ENCODE measurements at places on chromosomes 3 and 15.
A peak's percentile ranks its signal among the peaks of the same experiment; 100 is the strongest.

GRCh38 chr3:115616461-115616860, 6.8 kb upstream of the GAP43 start:
- no peak for DNase-seq

DNA sequence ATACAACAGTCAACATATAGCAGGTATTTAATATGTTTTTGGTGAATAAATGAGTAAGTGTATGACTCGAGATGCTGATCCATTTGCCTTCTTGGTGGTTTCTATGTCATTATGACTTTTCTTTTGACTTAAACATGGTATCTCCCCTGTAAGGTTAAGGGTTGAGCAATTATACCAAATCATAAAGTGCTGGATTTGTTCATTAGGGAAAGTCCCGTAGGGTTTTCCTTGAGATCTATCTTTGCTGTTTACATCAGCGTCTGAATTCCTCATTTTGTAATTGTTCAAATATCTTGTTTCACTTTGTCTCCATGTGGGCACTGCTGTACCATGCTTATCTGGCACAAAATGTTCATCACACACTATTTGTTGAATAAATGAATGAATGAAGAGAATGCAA, 562.6 kb downstream of the EDEM1 start:
- DNase-seq = no peak

- DNase-seq = no peak
These were observed 15.5 kb upstream of the LYZL4 start for GRCh38 chr3:42425736-42426407.

DNA sequence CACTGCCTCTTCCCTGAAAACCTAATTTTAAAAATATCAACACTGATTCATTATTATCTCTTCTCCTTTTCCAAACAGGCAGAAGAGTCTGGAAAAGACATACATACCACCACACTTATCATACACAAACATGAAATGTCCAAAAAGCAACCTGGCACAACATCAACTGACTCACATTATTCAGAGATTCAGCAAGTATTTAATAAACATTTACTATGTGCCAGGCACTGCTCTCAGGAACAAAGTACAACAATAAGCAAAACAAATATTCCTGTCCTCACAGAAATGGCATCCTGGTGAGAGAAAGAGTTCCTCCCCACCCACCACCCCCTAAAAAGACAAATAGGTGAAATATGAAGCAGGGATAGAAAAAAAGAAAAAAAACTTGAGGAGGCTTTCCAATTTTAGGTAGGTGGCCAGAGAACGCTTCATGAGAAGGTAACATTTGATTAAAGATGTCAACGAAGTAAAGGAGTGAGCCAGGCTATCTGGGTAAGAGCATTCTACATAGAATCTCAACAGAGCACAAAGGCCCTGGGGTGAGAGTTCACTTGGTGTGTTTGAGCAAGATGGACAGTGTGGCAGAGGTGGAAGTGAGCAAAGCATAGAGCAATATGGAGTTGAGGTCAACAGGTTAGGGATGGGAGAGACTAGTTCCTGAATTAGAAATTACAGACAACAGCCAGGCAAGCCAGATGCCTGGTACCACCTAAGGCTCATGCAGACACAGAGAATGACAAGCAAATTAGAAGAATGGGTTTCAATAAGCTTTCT, 141.7 kb downstream of the OSBPL10 start:
- DNase-seq = peak; percentile 45

- no peak for DNase-seq
These were observed 10.2 kb downstream of the EEFSEC start for GRCh38 chr3:128163432-128163831.

- DNase-seq = no peak
These were observed 310.4 kb upstream of the NR2F2 start for GRCh38 chr15:96020133-96020532.

- DNase-seq = peak; percentile 54
These were observed 140.4 kb upstream of the GALNT15 start for GRCh38 chr3:16033889-16034687.

GRCh38 chr3:15977598-15978232, 179.9 kb upstream of the ANKRD28 start:
- DNase-seq = no peak

GRCh38 chr3:166582236-166582635, 745.0 kb upstream of the BCHE start:
- DNase-seq = no peak

- no peak for DNase-seq
These were observed 24.2 kb downstream of the MITF start for GRCh38 chr3:69763458-69763857.

DNA sequence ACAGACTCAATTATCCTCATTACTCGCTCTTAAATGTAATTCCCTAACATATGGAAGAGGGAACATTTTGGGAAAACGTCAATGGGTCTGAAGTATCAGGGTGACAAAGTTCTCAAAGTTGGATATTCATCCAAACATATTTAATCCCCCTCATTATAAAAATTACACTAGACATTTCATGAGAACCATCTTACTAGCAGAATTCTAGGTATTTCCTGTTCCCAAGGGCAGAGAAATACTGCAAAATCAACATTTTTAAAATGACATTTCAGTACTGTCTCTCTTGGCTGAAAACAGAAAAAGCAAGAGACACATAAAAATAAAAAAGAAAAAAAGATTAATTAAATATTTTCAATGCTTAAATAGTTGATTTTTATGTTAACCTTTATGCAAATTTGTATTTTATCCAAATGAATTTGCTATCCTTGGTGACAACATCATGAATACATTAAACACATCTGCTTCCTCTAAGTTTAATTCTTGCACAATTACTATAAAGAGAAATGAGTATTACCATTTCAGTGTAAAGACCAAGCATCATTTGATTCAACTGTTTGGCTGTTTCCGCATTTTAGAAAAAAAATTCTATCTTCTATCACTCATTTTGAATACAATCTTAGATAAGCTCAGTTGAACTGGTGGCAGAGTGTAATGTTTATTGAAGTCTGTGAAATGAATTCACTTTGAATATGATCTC, 114.8 kb upstream of the COL8A1 start:
- DNase-seq = no peak

- no peak for DNase-seq
These were observed 26.7 kb downstream of the KLHL24 start for GRCh38 chr3:183662099-183662498.

DNA sequence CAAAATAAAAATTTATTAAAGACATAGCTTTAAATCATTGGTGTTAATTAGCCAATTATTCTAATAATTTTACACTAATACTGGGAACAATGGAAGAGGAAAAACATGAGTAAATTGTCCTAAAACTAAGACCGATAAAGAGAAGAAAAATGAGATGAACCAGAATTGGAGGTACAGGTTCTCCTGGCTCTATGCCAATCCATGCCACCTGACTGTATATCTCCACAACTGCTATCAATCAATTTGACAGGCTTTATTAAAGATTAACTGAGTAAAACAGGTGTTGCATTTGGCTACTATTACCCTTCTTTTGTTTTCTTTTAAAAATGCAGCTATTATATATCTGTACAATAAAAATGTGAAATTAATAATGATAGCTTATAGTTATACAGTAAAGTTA, 850.0 kb downstream of the CADM2 start:
- DNase-seq = no peak

DNA sequence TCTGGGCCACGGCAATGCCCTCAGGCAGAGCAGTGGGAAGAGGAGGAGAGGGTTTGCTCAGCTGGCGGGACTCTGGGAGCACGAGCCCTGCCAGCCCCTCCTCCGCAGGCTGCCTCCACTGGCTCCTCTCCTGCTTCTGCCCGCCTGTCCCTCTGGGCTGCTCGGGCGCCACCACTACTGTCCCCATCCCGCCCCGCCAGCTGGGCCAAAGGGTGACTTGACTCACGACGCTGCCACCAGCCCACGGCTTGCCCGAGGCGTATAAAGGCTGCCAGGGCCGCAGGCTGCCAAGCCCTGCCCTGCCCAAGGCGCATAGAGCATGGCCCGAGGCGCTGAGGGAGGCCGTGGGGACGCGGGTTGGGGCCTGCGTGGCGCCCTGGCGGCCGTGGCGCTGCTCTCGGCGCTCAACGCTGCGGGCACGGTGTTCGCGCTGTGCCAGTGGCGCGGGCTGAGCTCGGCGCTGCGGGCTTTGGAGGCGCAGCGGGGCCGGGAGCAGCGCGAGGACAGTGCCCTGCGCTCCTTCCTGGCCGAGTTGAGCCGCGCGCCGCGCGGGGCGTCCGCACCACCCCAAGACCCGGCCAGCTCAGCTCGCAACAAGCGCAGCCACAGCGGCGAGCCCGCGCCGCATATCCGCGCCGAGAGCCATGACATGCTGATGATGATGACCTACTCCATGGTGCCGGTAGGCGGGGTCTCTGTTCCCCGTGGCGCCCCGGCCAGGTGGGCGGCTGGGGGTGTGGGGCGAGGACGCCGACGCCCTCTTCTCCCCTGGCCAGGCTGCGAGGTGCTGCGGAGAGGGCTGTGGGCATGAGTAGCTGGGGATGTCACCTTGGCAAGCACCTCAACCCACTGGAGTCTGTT, at the start of gene GLDN:
TSS of gene GLDN (plus strand) at position 290 of the 861 bp plus-strand sequence. CDS start at position 320, 30 bp downstream.
- DNase-seq = peak; percentile 2

DNA sequence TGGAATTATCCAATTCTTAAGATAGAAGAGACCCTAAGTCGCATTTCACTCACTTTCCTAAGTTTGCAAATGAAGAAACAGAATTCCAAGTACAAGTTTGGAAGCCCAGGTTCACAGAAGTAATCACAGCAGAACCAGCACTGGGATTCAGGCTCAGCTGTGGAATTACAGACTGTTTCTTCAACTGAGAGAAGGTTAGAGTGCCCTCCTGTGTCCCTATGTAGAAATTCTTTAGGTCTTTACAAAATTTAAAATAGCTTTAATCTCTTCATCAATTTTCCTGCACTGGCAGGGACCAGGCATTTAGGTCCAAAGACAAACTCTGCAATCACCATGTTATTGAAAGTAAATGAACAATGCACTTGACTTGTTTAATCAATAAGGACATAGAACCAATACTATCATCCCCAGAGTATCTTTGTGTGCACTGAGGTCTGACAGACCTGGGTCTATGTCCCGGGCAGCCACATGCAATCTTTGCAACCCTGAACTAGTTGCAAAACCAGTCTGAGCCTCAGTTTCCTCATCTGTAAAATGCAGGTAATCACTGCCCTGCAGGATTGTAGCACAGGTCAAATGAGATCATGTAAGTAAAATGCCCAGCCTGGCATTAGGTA, 96.3 kb upstream of the ZBED2 start:
- peak; percentile 76 for DNase-seq

GRCh38 chr3:12966847-12967605, 106.2 kb downstream of the IQSEC1 start:
- DNase-seq = peak; percentile 22

GRCh38 chr3:122324871-122325323, at the start of gene CSTA:
CSTA (plus strand) TSS chr3:122325248; CDS start chr3:122325293, 45 bp downstream.
- DNase-seq = no peak

DNA sequence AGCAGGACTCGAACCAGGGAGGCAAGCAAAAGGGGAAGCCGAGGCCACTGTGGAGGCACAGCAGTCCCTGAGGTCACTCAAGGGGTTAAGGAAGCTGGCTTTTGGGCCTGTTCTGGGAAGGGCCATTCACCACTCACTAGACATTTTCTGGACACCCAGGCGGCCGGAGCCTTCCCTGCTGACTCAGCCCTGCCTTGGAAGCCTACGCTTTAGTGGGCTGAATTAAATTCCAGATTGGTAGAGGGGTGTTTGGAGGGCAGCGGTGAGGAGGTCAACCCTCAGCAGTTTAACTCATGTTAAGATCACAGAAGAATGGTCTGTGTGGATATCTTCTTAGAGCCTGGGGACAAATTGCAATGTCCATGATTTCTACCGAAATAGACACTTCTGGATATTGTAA, 152.8 kb downstream of the GABRG3 start:
- DNase-seq = no peak

DNA sequence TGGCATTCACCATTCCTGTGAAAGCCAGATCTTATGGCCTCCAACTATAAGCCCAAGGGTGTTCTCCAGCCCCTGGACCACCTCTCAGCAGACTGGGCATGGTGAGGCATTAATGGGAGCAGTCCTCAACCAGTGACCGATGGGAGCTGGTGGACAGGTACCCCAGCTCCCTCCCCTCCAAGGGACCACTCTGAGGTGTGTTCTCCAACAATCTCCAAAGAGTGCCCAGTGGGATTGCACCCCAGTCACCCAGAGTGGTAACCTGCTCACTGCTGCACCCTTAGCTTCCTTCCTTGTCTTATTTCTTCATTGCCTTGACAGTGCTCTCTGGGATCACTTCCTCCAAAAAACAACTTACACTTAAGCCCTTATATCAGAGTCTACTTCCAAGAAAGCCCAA, 8.2 kb upstream of the ITGA11 start:
- no peak for DNase-seq

DNA sequence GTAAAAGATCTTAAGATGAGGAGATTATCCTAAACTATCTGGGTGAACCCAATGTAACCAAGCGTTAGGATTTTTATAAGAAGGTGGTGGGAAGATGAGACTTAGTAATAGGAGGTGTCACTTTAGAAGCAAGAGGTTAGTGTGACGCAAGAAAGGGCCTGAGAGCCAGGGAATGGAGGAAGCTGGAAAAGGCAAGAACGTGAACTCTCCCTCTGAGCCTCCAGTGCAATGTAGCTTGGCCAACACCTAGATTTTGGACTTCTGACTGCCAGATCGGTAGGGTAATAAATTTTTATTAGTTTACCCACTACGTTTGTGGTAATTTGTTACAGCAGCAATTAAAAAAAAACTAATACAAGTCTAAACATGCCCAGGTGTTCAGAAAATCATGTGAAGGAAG, 20.8 kb upstream of the CNTN6 start:
- no peak for DNase-seq

DNA sequence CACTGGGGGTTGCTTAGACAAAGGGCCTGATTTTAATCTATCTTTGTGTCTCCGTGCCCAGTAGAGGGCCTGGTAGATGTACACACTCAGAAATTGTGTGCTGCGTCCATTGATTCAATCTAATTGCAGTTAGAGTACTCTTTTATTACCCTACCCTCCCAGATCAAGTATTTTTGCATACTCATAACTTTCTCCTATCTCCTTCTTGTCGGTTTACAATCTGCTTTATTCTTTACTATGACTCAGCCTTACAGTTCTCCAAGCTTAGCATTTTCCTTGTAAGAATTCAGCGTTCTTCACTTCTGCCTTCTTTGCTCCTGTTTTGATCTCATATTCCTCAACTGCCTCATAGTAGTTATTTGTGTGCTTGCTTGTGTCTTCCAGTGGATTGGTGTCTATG, 124.5 kb upstream of the ARRDC4 start:
- no peak for DNase-seq

GRCh38 chr3:177529071-177529550, 331.8 kb upstream of the TBL1XR1 start:
- no peak for DNase-seq
